ENCODE measurements at places on chromosomes 16 and 17. TPM values are rescaled to one million over a fixed set of nuclear protein-coding genes. Genes with fewer than 3 reads are reported as not detected.

GRCh38 chr17:28878158-28878910 is 19.2 kb downstream of the FLOT2 start:
- no peak for DNase-seq

- DNase-seq = no peak
Measured at GRCh38 chr16:24152826-24153225, 103.3 kb upstream of the CACNG3 start.

DNA sequence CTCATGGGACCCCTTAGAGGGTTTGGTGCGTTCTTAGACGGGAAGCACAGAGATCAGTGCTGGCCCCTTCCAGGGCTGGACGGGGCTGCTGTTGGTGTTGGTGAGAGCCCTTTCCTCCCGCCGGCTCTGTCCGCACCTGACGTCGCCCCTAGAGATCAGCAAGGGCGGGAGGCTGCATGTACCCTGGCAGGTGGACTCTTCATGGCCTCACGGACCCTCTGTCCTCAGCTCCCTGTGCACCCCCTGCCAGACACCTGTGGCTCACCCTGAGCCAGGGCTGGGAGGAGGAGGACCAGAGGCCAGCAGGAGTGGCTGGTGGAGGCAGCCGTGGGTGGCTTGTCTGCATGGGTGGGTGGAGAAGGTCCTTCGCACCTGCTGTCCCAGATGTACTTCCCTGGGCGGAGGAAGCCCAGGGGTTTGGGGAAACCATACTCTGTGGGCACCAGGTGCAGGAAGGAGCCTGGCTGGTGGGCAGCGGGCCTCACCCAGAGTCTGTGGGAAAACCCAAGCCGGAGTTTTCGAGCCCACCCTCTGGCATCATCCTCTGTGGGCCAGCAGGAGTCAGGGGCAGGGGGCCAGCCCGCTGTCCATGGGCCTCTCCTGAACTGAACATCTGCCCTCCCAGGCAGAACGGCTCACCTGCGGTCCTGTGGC is 348.6 kb downstream of the SEC14L1 start:
- no peak for DNase-seq

DNA sequence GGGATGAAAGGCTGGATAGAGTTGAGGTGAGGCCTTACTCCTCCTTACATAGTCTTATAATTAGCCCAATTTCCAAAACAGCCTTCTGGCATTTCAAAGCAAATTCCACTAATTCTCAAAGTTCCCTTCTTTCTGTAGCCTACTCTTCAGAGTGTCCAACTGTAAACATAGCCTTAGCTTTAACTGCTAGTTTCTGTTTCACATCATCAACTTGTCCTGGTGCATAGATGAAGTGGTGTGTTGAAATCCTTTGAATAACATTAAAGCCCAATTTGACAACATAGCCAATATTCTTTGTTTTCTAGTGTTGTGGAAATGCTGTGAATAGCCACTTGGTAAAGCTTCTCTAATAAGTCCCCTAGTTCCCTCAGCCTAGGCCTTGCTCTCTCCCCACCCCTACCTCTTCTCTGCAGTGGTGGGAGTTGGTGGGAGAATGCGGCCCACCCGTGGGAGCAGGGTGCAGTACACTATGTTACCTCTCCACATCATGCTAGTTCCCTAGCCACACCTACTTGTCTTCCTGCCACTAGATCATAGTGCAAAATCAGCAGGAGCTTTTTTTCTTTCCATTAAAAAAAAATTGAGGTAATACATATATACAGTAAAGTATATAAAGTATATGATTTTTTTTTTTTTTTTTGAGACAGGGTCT is 127.0 kb upstream of the HAS3 start:
- peak; percentile 28 for DNase-seq

GRCh38 chr17:47875011-47875985 is 20.7 kb upstream of the SP2 start:
- no peak for DNase-seq

The CLDN7 gene
- total RNA-seq = 1.4 TPM

The KRT9 gene
- total RNA-seq = not detected

The TLCD3A gene
- 15.2 TPM for total RNA-seq

The SPN gene
- total RNA-seq = not detected

The PIK3R5 gene
- total RNA-seq = not detected

The SHCBP1 gene
- 18.3 TPM for total RNA-seq
